ENCODE measurements at places on chromosomes 7 and 10.

DNA sequence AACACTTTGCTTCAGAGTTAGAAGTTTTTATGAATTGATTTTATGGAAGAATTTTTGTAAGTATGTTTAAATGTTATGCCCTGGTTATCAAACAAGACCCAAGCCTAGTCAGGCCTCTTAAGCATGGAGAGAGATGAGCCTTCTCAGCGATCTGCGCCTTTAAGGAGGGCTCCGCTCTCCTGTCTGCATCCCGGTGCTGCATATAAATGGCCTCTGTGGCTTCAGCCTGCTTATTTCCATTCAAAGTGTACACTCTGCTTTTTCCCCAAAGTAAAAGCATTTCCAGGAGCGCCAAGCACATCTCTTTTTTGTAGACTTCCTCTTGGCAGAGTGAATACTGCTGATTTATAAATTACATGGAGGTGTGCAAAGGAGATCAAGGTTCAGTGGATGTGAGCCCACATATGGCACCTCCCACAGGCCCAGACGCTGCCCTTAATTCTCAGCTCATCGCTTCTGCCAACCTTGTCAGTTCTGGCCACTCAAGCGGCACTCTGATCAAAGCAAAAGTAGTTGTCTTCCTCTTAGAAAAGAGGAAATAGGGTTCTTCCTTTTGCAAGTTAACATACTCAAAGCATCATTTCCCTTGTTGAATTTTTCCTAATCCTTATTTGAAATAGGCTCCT, 70.0 kb upstream of the SFMBT2 start:
- no peak for DNase-seq

DNA sequence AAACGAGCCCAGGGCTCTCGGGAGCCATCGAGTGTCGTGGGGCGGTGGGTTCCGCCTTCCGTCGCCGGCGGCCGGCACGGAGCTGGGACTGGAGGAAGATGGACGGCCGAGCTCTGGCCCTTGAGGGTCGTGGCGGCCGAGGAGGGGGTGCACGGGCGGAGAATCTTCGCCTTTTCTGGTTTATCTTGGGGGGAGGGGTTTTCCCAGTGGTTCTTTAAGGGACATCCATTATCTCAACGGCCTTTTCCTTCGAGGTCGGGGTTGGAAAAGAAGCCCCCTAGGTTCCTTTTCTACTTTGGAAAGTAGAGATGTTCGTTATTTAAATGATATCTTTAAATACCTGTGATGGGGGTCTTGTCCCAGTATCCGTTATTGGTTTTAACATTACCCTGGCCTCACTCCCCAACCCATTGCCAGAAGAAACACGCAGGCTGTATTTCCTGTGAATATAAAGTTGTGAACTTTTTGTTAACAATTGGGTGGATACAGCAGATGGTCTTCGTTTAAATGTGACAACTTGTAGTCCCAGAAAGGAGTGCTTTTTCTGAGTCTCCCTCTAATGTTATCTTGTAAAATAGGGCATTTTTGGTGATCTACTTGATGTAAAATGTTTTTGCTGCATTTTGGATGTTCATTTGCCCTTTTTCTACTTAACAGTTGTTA, 765 bp downstream of the CCAR1 start:
- DNase-seq, result no peak

GRCh38 chr10:113872139-113873030, 17.9 kb downstream of the NHLRC2 start:
- no peak for DNase-seq

DNA sequence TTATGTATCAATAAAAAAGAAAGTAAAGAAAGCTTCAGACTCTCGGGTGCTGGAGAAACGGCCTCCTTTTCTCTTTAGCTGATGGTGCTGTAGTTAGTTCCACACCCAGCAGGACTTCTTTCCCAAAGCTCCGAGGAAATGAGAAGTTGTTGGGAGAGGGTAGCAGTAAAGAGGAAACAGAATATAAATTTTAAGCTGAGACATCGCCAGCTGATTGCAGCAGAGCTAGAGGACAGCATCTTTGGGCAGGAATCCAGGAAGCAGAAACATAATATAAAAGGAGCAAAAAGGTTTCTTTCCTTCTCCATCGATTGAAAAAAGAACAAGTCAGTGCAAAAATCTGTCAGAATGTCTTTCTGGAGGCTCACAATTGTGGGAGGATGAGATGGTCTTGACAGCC, 616.9 kb upstream of the FOXK1 start:
- DNase-seq, result no peak
